ENCODE measurements at places on chromosomes 1 and 21.

- DNase-seq: no peak
Observed at GRCh38 chr1:54471588-54471987, 65.4 kb upstream of the SSBP3 start.

DNA sequence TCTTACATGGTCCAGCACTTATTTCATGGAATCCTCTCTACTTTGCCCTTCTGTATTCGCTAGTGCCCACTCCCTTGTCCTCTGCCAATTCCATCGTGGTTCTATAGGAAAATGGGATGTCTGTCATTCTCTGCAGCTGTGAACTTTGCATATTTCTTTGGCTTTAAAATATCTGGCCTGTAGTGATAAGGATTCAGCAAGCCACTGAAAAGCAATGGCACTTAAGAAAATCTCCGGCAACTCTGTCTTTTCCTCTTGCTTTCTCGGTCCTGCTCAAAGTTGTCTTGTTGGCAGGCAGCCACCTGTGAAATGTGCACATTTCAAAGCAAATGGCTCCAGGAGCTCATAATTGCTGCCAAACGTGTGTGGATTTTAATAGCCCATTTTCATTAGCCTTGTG is 91.8 kb downstream of the CHD1L start:
- no peak for DNase-seq

DNA sequence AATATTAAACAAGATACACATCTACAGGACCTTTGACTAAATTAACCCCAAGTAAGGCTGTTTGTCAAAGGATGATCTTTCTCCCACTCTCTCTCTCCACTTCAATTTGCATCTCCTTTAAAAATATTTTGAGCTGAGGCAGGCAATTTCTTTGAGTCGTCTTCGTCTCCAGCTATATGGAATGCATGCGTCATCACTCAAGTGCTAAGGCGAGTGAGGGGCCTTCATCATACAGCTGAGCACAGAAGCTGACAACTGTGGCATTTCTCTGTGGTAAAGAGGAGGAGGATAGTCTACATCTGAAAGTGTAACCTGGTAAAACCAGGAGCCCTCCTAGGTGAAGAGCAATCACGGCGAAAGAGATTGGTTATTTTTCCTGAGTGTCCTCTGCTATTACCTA is 7.6 kb downstream of the EPHX4 start:
- DNase-seq: no peak

DNA sequence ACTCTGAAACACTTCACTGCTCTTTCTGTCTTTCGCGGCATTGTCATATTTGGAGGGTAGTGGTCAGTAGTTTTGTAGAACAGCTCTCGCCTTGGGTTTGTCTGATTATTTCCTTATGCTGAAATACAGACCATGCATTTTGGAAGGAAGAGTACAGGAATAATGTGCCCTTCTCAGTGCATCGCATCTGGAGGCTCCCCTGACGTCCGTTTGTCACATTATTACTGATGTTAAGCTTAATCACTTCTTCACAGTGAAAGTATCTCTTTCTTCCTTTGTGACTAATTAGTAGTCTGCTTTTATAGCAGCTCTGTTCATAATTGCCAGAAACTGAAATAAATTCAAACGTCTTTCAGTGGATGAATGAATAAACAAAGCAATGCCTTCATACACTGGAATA is 85.7 kb upstream of the CXADR start:
- no peak for DNase-seq
